NCI-H345 (cell line): ENCODE measurements at places on chromosomes 3 and 15.

DNA sequence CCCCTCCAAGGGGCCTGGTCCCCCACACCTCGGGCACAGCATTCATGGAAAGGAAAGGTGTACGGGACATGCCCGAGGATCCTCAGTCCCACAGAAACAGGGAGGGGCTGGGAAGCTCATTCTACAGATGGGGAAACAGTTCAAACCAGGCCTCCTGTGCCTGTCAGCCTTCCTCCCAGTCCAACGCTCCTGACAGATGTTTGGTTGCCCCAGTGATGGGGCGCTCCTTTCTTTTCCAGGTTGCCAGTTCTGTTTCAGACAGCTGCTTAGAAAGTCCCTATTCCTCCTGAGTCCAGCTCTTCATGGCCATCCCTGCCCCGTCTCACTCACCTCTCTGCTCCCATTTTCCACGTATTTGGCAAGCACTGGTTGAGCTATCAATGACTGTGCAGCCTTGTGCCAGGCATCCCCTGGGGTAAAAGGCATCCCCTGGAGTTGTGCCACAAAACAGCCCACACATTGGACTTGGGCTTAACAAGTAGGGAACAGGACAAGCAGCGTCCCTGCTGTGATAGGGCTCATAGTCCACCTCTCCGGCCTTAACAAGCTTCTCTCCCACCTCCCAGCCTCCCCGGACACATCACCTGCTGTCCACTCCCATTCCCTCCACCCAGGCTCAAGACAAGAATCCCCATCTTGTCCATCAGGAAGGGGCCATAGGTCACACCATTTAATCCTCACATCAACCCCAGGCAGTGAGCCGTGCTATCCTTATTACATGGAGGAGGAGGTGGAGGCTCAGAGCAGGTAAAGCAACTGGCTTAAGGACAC, 6.6 kb downstream of the OXTR start:
- no peak for DNase-seq

DNA sequence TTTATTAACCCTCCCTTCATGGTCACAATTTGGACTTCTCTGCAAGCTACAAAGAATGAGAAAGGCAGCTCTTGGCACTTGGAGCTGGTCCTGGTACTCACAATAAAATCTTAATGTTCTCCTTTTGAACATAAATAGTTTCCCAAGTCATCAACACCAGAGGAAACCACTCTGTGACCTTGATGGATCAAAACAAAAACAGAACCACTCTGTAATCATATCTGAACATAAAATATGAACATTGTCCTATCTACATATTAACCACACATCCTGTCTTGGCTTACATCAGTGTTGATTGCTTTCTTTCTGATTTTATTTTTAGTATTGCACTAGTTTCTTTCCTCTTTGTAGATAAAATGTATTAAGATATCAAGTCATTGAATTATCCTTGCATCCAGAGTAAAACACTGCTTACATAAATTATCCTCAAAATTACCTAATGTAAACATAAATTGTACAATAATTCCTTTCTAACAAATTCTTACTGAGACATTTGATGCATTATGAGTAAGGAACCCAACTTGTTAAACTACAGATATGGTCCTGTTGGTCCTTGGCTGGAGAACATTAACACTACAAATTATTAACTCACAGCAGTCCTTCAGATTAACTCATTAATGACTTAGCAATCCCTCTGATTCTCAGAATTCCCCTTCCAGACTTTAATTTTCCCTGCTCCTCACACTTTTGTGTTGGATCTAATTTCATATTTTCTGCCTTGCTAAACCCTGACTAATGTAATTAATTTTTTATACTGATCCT, 860.5 kb downstream of the DIPK2A start:
- no peak for DNase-seq

GRCh38 chr3:115912372-115912771, 289.1 kb downstream of the GAP43 start:
- DNase-seq = no peak

- DNase-seq = no peak
These were observed 220.9 kb upstream of the CDIN1 start for GRCh38 chr15:36358523-36358922.

GRCh38 chr15:68408971-68409370, 23.0 kb downstream of the ITGA11 start:
- DNase-seq = no peak

- no peak for DNase-seq
These were observed 58.8 kb downstream of the ARHGAP31 start for GRCh38 chr3:119352863-119353527.

- no peak for DNase-seq
These were observed 247.8 kb downstream of the RPLP1 start for GRCh38 chr15:69700380-69700779.

GRCh38 chr15:70078578-70079417, 18.9 kb downstream of the TLE3 start:
- no peak for DNase-seq

GRCh38 chr3:128727485-128727884, 1.5 kb downstream of the RAB7A start:
- DNase-seq = no peak

GRCh38 chr15:45123397-45123796, 6.3 kb downstream of the DUOXA1 start:
- no peak for DNase-seq

GRCh38 chr3:141625506-141625905, 112.6 kb upstream of the RNF7 start:
- no peak for DNase-seq

DNA sequence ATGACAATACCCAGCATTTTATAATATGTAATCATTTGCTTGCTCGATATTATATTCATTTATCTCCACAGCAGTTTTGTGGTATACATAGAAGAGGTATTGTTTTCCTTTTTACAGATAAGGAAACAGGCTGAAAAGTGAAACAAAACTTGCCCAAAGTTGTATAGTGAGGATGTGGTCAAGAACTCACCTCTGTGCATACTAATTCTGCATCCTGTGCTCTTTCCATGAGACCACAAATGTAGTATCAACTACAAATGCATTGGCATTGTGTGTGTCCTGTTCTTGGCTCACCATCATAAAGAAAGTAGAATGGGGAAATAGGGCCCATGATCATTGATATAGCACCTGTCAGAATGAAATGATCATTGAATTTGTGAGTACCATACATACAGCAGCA, 167.3 kb downstream of the NECTIN3 start:
- no peak for DNase-seq

GRCh38 chr3:96236522-96236921, 577.9 kb upstream of the EPHA6 start:
- DNase-seq = no peak

DNA sequence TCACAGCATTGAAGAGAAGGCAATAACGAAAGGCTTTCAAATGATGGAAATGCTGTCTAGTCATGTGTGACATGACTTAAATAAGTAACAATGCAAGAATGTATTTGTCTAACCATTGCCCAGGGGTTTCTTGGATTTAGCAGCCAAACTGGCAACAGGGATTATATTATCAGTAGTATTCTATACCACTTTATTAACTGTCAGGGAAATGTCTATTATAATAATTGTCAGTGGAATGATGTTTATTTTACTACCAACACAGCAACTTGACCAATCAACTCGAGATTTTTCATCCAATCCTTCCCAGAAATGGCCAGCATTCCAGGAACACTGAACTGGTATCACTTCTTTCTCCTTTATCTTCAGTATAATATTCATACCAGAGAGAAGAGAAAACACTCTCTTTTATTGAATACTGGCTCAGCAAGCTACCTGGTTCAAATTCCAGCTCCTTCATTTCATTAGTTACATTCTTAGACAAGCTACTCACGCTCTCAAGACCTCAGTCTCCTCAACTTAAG, 66.2 kb downstream of the FOXP1 start:
- no peak for DNase-seq

DNA sequence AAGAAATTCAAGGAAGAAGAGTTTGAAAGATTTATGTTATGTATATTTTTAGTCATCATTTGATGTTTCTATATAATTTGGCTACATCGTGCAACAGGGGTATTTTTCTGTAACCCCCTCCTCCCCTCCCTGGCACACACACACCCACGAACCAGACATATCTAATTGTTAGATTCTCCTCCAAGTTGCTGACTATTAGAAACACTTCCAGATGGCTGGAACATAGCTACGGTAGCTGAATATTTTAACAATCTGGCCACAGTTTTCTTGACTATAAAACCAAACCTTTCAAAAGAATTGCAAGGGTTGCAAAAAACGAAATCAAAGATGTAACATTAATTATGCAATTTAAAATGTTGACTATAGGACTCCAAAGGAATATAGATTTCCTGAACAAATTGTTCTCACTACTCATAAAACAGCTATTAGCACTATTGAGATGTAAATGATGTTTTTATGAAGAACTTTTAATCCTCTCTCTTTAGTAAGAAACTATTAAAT, 154.4 kb downstream of the CHL1 start:
- DNase-seq = no peak

GRCh38 chr3:63135367-63135766, 142.7 kb upstream of the SYNPR start:
- no peak for DNase-seq

- DNase-seq = no peak
These were observed 3.3 kb upstream of the EHD4 start for GRCh38 chr15:41975669-41976068.

- no peak for DNase-seq
These were observed 25.2 kb downstream of the TLE3 start for GRCh38 chr15:70072479-70072878.

DNA sequence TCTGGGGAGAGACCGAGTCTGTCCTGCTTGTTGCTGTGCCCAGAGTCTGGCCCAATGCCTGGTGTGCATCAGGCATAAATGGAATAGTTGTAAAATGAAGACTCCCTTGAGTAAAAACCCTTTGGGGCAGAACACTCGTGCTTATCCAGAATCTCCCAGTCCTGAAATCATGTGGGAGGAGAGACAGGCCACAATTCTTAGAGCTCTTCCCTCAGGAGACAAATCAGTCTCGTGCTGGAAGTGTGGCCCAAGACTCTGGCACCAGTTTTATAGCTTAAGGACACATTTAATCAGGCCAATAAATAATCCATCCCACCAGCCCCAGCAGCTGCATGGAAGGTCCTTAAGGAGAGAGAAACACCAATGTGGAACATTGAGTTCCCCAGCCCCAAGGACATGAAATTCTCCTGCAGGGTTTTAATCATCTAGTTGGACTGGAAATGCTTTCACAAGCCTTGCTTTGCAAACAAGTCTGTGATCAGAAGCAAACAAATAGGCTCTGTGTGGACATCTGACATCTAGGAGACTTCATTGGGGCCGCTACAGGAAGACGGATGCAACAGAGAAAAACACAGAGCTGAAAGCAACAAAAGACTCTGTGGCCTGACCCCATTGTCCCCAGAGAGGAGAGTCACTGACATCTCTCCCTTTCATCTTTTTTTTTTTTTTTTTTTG, 70.4 kb downstream of the LSM3 start:
- DNase-seq = no peak

DNA sequence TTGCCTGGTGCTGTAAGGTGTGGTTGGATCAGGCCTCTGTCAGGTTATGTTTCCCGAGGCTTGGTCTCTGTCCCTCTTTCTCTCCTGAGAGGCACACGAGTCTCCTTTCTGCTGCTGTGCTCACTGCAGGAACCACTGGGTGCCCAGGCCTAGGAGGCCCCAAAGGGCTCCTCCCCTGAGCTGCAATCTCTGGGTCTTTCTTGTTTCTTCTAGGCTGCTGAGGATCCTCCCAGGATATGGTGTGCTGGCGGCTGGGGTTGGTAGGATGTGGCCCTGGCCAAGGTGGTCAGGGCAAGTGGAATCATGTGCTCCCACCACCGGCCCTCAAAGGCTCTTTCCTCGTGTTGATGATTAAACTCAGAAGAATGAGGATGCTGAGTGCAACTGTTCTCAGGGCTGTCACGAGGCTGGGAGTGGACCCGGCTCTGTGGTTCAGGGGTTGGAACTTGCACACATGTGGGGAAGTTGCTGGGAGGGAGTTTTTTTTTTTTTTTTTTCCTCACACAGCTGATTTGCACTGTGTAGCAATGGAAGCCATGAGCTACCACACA, 43.6 kb upstream of the CTSH start:
- DNase-seq = no peak

- no peak for DNase-seq
These were observed 8.3 kb downstream of the BDH1 start for GRCh38 chr3:197547306-197548011.

- peak; percentile 37 for DNase-seq
These were observed 161.4 kb downstream of the GMNC start for GRCh38 chr3:190701096-190701532.

GRCh38 chr15:42726114-42726513, 10.8 kb downstream of the CDAN1 start:
- DNase-seq = peak; percentile 19

DNA sequence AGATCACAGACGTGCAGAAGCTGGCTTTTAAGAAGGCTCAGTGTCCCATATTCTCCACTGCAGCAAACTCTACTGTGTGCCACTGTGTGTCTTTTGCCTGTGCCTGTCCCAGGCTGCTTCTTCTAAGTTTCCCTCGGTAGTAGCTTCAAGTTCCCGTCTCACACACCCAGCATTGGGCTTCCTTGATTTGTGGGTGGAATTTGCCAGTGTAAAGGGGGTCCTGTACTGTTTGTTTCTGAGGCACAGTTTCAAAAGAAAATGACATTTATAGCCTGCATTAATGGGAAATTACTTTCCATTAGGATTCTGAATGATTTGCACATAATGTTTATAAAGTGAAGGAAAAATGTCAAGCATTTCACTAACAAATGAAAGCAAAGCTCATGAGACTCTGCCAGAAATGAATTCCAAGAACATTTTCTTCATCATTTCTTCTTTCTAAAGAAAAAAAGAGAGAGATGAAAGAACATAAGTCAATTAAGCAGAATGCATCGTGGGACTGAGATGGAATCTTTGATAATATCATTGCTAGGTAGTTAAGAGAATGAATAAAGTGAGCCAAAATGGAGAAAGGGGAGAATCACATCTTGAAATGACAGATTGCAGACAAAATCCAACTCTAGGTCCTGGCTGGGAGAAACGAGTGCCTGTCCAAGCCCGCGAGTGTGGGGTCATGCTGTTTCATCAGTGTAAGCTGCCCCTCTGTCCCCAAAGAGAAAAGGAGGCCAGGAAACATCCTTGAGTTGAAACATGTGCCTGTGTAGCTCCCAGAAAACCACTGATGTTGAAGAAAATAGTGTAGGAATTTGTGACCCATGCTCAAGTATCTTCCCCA, 48.6 kb upstream of the ADAMTSL3 start:
- DNase-seq = no peak

DNA sequence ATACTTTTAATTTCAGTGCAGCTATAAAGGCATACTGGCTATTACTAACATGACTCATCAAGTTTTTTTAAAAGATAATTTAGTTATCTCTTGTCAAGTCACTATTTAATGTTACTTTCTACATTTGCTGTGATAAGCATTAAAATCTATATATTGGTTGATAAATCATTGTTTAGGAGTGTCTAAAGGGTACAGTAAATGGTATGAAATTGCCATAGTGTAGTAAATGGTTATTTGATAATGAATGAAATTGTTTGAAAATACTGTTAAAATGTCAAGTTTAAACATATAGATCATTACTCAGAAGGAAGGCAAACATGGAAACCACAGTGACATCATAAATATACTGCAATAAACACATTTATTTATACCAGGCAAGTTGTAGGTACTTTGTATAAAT, 13.2 kb upstream of the BNIP2 start:
- DNase-seq = no peak

GRCh38 chr3:167091226-167091625, 288.9 kb downstream of the ZBBX start:
- no peak for DNase-seq

GRCh38 chr15:72902919-72903260, 119.3 kb upstream of the ADPGK start:
- DNase-seq = no peak

- no peak for DNase-seq
These were observed 210.0 kb downstream of the RPLP1 start for GRCh38 chr15:69662645-69663000.
